Muscle of leg (tissue), 16 donors: ENCODE measurements at places on chromosomes 7 and 10.

DNA sequence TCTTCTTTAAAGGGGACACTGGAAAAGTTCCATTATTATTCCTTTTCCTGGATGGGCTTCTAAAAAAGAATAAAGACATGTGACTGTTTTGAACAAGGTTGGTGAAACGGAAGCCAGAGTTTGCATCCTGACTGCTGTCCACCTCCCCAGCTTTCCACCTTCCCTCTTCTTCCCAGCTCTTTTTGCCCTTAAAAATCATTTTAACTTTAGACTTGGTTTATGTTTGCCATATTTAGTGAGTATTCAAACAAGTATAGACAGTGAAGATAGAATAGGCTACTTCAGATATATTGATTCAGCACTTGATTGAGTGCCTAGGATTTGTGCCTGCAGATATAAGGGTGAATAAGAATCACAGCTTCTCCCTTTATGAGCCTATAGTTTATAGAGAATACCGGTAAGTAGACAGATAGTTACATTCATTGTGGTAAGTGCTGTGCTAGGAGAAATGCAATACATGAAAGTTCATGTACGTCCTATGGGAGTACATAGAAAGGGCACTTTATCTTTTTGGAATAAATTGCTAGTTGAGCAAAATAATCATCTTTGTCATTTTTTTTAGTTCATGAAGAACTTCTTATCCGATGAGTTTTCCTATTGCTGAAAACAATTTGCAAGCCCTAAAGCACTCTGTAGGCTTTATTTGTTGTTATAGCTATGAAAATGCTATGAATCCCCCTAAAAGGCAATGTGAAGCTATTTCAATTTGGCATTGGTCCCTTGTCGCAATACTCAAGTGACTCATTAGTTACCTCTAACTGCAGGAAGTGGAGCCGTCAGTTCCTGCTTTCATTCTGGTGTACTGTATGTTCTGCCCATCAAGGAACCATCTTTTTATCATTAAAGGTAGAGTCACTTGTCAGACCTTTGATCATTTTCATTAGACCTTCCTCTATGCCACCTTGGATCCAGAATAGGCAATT, 57.2 kb upstream of the STRIP2 start:
- DNase-seq = peak; percentile 10

DNA sequence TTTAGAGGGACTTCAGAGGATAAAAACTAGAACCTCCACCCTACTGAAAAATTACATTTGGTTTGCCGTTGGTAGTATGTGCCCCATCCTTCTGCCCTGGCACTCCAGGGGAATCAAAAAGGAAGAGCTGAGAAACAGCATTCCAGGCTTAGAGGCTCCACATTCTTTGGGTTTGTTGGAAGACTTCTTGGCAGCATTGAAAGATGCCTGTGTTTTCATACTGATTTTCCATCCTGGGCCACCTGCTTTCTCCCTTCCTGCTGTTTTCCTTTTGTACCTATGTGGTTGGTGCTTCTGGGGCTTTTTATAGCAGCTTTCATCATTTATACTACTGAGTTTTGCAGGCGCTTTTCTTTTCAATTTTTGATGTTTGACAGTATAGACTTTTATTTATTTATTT, 61.7 kb downstream of the AUTS2 start:
- peak; percentile 61 for DNase-seq

- DNase-seq = no peak
Observed at GRCh38 chr7:12801107-12801506, 113.7 kb downstream of the ARL4A start.

GRCh38 chr7:107978815-107979408, 24.0 kb downstream of the LAMB1 start:
- no peak for DNase-seq

DNA sequence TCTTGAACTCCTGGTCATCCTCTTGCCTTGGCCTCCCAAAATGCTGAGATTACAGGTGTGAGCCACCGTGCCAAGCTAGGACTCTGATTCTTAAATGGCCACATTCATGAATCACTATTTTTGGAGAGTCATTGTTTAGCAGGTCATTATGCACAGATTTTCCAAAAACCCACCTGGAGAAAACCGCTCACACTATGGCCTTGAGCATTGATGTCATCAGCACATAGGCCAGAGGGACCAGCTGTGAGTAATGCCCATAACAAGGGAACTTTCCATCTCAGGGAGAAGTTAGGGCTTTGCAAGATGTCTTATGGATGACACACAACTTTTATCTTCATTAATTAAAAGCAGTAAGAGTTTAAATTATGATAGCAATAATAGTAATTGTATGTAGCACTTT, 86.4 kb upstream of the KIF5B start:
- DNase-seq = no peak

- peak; percentile 92 for DNase-seq
Observed at GRCh38 chr10:45420453-45421192, 46.6 kb downstream of the ALOX5 start.

- no peak for DNase-seq
Observed at GRCh38 chr7:70301673-70302185, 703.5 kb downstream of the AUTS2 start.

GRCh38 chr10:58666024-58666423, 153.4 kb downstream of the BICC1 start:
- DNase-seq = peak; percentile 63

GRCh38 chr10:80202934-80203834, 2.2 kb downstream of the ANXA11 start:
- peak; percentile 79 for DNase-seq

- DNase-seq = no peak
Observed at GRCh38 chr7:115223959-115224358, 302.1 kb downstream of the MDFIC start.

- peak; percentile 98 for DNase-seq
Observed at GRCh38 chr10:25174461-25175230, at the start of gene GPR158. Gene GPR158, plus strand, starts transcription at chr10:25175001. Its CDS starts 420 bp downstream, at chr10:25175421.

- no peak for DNase-seq
Observed at GRCh38 chr10:997266-998022, 9.2 kb downstream of the GTPBP4 start.

GRCh38 chr7:1689311-1689710, 19.2 kb downstream of the ELFN1 start:
- no peak for DNase-seq

GRCh38 chr10:114749510-114749909, 72.1 kb upstream of the FHIP2A start:
- no peak for DNase-seq

- no peak for DNase-seq
Observed at GRCh38 chr7:22859641-22860290, 37.1 kb upstream of the TOMM7 start.

- DNase-seq = no peak
Observed at GRCh38 chr10:59960751-59961150, 54.4 kb upstream of the CCDC6 start.

GRCh38 chr10:87740254-87740655, 77.8 kb downstream of the ATAD1 start:
- no peak for DNase-seq

- DNase-seq = peak; percentile 77
Observed at GRCh38 chr10:50937230-50937907, 51.9 kb upstream of the A1CF start.

DNA sequence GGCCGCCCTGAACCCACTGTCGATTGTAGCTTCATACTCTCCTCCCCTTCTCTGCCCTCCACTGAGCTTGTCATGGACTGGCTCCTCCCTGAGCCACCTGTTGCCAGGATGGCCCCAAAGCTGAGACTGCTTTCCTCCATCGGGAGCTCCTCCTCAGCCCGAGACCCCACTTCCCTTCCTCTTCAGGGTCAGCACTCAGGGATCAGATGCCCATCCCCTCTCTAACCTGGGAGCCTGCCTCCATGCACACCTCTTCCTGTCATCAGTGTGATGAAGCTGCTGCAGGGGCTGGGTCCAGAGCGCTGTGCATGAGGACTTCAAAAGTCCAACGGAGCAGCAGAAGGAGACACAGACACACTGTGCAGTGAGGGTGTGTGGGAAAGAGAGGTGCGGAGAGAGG, 201.1 kb downstream of the WDR37 start:
- DNase-seq = no peak

- no peak for DNase-seq
Observed at GRCh38 chr10:72375585-72375984, 20.9 kb upstream of the DNAJB12 start.

DNA sequence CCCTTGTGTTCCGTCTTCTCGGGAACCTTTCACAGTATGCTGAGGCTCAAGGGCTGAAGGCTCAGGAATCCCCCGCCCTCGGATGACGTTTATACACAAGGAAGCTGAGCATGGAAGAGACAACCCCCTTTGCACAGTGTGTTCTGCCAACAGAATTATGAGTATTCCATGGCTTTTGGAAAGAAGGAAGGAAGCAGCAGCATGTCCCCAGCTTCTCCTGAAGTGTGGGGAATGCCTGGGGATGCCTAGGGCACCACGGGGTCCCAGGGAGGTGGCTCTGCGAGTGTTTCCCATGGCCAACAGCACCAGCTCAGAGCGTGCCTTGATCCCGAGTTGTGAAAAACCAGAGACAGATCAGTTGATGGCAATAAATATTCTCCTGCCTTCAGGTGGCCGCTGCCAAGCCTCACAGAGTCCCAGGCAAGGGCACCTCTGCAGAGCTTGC, 88.8 kb upstream of the DDC start:
- peak; percentile 95 for DNase-seq

DNA sequence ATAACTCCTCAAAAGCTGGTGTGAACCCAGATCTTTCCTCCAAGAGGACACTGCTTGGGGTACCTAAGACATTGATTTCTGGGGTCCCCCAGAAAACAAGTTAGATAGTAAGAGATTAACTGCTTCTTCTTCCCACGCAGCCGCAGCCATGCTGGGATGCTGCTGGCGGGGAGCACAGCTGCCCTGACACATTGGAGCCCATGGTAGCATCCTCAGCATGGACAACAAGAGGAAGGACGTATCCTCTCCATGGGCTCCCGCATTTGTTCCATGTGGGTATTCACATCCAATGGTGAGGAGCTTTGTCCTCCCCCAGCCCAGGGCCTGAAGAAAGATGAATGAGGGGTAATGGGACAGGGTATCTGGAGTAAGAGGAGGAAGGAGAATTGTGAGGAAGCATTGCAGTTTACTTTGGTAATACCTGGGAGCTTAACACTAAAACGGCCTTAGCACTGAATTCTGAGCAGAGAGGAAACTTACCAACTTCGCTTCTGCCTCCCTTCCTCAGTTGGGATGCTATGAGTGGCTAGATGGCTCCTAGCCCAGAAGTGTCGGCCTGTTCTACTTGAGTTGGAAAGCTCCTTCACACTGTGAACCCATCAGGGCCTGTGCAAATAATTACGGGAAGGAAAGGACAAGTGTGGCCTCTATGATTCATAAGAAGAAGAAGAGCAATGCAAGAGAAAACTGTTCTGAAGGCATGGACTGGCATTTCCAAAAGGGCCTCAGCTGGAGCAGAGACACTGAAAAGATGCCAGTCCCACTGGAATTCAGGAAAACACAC, 43.9 kb downstream of the C10orf120 start:
- DNase-seq = no peak

DNA sequence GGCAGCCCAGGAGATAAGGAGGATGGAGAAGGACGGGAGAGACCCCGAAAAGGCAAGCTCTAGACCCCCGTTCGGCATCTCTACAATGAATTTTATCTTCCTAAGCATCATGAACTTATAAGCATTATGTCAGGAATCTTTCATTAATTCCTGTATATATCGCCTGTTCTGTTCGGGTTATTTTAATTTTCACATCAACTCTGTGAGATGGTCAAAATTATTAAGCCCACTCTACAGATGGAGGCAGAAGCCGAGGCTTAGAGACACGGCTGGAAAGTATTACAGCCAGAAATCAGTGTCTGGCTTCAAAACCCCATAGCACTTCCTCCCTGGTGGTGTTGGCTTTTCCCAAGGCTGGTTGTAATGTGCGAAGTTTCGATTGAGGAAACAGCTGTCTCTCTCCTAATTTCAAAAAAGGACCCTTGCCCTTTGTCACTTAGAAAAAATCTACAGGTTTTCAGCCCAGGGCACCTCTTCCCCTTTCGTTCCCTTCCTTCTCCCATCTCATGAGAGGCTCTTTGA, 1.5 kb upstream of the GRM8 start:
- DNase-seq = no peak

DNA sequence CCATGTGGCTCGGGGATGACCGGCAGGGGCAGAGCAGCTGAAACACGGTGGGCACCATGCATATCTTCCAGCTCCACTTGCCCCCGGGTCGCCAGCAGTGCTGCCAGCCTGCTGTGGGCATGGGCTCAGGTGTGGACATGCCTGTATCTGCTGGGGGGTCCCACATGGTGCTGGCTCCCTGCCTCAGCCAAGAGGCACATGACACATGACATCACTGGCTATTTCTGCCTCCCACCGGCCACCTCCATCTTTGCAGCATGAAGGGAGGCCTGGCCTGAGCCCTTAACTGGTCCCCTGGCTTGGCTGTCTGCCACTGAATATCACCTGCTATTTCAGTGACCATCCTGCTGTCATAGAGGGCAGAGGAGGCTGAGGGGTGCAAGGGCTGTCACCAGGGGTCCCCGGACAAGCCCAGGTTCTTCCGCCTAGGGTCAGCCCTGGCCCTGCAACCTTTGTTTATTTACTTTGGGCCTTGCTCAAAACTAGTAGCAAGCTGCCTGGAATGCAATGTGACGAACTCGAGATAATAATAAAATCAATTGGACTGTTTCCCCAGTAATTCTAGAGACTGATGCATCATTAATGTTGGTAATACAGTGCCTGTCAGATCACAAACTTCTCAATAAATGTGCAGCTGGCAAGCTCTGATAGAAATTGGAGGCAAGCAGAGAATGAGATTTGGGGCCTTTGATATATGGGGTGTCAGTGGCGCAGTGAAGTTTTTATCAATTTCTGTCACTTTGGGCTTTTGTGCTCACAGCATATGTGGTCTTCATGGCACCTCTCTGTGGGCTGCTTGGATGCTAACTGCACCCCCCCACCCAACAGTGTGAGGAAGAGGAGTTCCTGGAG, 28.5 kb downstream of the ZMIZ1 start:
- peak; percentile 54 for DNase-seq

DNA sequence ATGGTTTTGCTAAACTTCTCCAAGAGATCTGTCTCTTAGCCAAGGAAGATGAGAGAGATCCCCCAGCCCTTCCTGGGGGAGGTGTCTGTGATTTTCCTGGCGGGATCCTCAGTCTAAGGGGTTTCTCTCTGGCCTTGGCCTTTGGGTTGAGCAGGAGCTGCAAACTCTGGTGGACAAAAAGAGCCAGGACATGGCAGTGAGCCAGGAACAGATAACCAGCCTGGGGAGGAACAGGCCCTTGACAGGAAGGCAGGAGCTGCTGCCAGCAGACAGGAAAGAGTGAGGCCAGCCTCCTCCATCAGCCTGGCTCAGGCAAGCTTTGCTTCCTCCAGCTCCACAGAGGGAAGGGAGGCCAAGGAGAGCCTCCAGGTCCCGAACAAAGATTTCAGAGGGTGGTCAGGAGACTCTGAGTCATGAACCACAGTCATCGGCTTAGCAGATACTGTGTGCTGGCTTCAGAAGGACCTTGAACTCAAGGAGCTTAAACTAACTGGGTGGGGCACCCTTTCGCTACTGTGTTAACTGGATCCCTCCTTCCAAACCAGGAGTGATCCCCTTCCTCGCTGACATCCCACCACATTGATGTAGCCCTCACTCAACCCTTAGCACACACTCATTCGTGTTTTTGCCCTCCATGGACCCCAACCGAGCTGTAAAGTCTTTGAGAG, 34.7 kb downstream of the DDIT4 start:
- peak; percentile 59 for DNase-seq

- DNase-seq = no peak
Observed at GRCh38 chr7:149458235-149458634, 2.6 kb downstream of the ZNF777 start.

DNA sequence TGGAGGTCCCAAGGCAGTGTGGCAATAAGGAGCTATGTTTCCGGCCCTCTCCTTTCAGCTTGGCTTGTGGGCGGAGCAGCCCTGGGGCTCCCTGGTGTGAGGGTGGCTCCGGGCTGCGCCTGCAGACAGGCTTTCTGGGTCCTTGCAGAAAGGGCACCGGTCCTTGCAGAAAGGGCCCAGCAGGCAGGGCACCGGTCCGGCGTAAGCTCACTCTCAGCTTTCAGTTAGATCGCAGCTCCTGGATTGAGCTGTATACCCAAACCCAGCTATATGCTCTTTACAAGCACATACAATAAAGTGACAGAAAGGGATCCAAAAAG, 293.8 kb upstream of the SHH start:
- no peak for DNase-seq
